Dermis blood vessel endothelial cell (primary cell): ENCODE measurements at places on chromosomes 4 and X. TPM values are rescaled to one million over a fixed set of nuclear protein-coding genes. Genes with fewer than 3 reads are reported as not detected.

The LRAT gene
- not detected in 2 replicates for total RNA-seq

The CCDC149 gene
- 13.3 and 16.9 TPM in 2 replicates for total RNA-seq

The CT55 gene
- total RNA-seq, result not detected in 2 replicates

The CSN1S1 gene
- 0.09 TPM in 1 of 2 replicates, not detected in the other for total RNA-seq

The ARHGAP36 gene
- not detected in 2 replicates for total RNA-seq

The TENM3 gene
- total RNA-seq, result 28.1 and 38.1 TPM in 2 replicates

The DGKK gene
- not detected in 2 replicates for total RNA-seq

The AKAP4 gene
- total RNA-seq, result not detected in 2 replicates

The PLXNB3 gene
- total RNA-seq, result 5.1 and 14.1 TPM in 2 replicates

The MAGEA9B gene
- not detected in 2 replicates for total RNA-seq

The DCTD gene
- 77.3 and 107 TPM in 2 replicates for total RNA-seq

The MAGEA4 gene
- not detected in 2 replicates for total RNA-seq

The SLC16A2 gene
- total RNA-seq, result 0.70 and 1.0 TPM in 2 replicates

The TBC1D9 gene
- total RNA-seq, result 76.6 and 83.4 TPM in 2 replicates

The GRIA3 gene
- 0.17 TPM in 1 of 2 replicates, not detected in the other for total RNA-seq

The PLRG1 gene
- 70.3 and 124 TPM in 2 replicates for total RNA-seq

The AR gene
- total RNA-seq, result 1.2 and 2.9 TPM in 2 replicates

The ASB12 gene
- not detected in 2 replicates for total RNA-seq

The P2RY4 gene
- total RNA-seq, result not detected in 2 replicates

The ADAM29 gene
- not detected in 2 replicates for total RNA-seq
